ENCODE measurements at places on chromosomes 7 and 10. TPM values are rescaled to one million over a fixed set of nuclear protein-coding genes. Genes with fewer than 3 reads are reported as not detected.

The OR2F1 gene
- total RNA-seq, result not detected

The COL13A1 gene
- 25.2 TPM for total RNA-seq

DNA sequence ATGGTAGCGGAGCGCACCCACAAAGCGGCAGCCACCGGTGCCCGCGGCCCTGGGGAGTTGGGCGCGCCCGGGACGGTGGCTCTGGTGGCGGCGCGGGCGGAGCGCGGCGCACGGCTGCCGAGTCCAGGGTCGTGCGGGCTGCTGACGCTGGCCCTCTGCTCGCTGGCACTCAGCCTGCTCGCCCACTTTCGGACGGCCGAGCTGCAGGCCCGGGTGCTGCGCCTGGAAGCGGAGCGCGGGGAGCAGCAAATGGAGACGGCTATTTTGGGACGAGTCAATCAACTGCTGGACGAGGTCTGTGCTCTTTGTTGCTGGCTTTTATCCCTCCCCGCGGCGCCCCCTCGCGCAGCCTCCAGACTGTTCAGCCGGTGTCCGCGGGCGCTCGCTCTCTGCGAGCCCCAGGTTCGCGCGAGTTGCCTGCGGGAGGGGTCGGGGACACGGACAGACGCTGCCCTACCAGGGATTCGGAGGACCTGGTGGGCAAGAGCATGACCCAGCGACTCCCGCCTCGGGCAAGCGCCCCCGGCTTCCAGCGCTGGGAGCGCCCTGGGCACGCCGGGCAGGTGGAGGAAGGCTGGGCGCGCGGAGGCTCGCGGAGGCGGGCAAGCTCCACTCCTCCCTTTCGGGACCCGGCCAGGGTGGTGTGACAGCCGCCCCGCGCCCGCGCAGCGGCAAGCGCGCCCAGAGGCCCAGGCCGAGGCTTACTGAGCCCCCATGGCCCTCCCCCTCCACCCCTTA is 887 bp downstream of the COL13A1 start:
- peaks cover 4% of the 10 kb centered on the region for H3K4me1 ChIP-seq
- peaks cover 12% of the 10 kb centered on the region for H3K27me3 ChIP-seq
- H3K36me3 ChIP-seq, result no peaks in the 10 kb centered on the region
- H3K4me3 ChIP-seq, result peak overlapping the region; percentile 89
- no peak overlapping the region for H3K27ac ChIP-seq

DNA sequence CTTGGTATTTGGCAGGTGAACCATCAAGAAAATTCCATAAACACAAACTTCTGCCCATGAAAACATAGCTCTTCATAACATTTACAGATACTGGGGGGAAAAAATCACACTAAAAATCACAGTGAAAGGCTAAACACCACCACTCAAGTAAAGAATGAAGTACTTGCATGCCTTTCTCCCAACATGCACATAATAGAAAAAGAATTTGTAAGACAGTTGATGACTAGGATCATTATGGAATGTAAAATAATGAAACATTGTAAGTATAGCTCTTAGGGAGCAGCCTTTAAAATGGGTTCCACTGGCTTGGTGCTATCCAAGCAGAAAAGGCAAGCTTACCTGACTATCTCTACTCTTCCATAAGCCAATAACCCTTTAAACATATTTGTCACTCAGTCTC is 299.9 kb upstream of the LRRN3 start:
- no peak overlapping the region for H3K4me3 ChIP-seq
- no peak for DNase-seq
- H3K36me3 ChIP-seq, result no peaks in the 10 kb centered on the region
- H3K27ac ChIP-seq, result no peak overlapping the region

Data from endodermal cell (in vitro differentiated cells).